ENCODE measurements at places on chromosomes 11 and 22.

- H3K36me3 ChIP-seq: no peaks in the 10 kb centered on the region
- no peaks in the 10 kb centered on the region for H3K4me1 ChIP-seq
- no peak overlapping the region for H3K27ac ChIP-seq
- DNase-seq: no peak
- H3K4me3 ChIP-seq: no peak overlapping the region
These were observed 42.0 kb upstream of the TENM4 start for GRCh38 chr11:79482800-79483199.

DNA sequence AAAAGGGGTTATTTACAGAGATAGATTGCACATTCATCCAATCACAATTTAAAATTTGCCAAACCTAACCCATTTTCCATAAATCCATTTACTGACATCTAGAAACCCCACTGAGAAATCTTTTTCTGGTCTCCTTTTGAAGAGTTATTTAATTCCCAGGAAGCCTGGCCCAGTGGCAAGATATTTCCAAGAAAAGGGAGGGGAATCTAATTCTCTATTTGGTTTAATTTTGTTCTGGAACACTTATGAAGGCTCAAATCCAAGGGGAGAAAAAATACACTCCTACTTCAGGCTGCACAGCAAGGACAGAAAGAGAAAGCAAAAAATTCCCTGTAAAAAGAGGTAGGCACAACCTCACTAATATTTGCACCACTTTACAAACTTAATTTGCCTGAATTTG, 88.2 kb upstream of the LDLRAD3 start:
- DNase-seq: no peak
- no peaks in the 10 kb centered on the region for H3K36me3 ChIP-seq
- no peaks in the 10 kb centered on the region for H3K27me3 ChIP-seq
- H3K27ac ChIP-seq: no peak overlapping the region
- no peaks in the 10 kb centered on the region for H3K4me1 ChIP-seq
- no peak overlapping the region for H3K4me3 ChIP-seq

DNA sequence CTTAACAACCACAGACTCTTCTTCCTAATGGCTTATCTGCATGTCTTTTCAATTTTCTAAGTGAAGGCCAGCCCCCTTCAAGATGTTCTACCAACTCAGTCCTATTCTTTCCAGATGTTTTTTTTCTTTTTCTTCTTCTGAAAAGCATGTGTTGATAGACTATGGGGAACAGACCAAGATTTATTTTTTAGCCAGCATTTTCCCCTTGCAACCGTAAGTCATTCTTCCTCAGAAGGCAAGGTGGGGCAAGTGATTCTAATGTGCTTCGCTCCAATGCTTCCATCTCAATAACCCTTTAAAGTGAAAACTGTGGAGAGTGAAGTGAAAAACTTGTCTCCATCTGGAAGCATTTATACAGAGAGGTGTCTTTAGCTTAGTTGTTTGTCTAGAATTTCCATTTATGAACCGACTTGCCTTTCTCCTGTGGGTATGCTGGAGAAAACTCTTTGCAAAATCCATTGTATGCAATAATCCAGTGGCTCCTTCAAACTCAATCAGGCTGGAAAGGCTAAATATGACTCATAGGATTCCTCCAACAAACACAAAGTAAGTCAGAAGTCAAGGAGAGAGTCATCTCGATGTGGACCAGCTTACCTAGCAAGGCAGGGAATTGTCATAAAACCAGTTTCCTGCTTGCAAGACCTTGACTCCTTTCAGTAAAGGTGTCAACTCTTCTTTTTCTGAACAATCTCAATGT, 83.7 kb downstream of the MAML2 start:
- H3K27me3 ChIP-seq: no peaks in the 10 kb centered on the region
- H3K4me1 ChIP-seq: peaks cover 20% of the 10 kb centered on the region
- peak overlapping the region; percentile 30 for H3K27ac ChIP-seq
- no peak overlapping the region for H3K4me3 ChIP-seq
- no peak for DNase-seq

- H3K27me3 ChIP-seq: peaks cover 27% of the 10 kb centered on the region
- no peaks in the 10 kb centered on the region for H3K36me3 ChIP-seq
- no peak overlapping the region for H3K4me3 ChIP-seq
- H3K27ac ChIP-seq: no peak overlapping the region
- no peak for DNase-seq
These were observed 16.8 kb downstream of the POU2F3 start for GRCh38 chr11:120256779-120257178.

GRCh38 chr11:62603072-62603408, 1.4 kb upstream of the MTA2 start:
- peaks cover 17% of the 10 kb centered on the region for H3K4me1 ChIP-seq
- no peaks in the 10 kb centered on the region for H3K36me3 ChIP-seq
- H3K4me3 ChIP-seq: peak overlapping the region; percentile 84

DNA sequence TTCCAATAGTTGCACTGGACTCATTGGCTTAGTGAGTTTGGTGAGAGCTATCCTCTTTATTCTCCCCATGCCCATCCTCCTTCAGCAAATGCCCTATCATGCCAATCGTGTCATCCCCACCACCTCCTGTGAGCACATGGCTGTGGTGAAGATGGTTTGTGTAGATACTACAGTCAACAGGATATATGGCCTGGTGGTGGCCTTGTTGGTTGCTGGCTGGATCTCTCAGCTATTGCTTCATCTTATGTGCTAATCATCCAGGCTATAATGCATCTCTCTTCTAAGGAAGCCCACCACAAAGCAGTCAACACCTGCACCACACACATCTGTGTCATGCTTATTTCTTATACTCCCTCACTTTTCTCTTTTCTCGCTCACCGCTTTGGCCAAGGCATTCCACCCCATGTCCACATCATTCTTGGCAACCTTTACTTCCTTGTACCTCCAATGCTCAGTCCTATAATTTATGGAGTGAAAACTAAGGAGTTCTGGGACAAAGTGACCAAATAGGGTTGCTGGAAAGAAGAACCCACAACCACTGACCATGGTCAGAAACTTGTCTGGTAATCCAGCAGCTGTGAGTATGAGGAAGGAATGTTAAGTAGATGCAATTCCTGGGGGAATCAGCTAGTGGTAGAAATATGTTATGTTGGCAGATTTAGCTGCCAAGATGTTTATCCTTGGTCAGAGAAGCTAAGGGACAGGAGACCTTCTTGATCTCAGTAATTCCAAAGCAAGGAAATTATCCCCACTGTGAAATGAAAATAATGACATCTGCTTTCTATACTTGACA, 16.3 kb upstream of the OR56B1 start:
- H3K27ac ChIP-seq: no peak overlapping the region
- no peaks in the 10 kb centered on the region for H3K4me1 ChIP-seq
- no peaks in the 10 kb centered on the region for H3K27me3 ChIP-seq

DNA sequence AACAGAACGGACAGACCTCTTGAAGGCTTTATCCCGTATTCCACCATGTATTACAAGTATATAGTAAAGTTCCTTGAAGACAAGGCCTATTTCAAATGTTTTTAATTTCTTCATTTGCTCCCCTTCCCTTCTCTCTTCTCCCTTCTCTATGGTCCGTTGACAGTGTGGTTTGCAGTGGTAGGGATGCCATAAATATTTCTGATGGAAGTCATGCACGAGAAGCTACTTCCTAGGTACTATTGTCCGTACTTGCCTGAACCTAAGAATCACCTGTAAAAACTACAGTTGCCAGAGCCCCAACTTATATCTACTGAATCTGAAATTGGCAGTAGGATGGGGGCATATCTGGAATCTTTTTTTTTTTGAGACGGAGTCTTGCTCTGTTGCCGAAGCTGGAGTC, 2.8 kb downstream of the PISD start:
- peaks cover 23% of the 10 kb centered on the region for H3K4me1 ChIP-seq
- H3K36me3 ChIP-seq: no peaks in the 10 kb centered on the region
- no peaks in the 10 kb centered on the region for H3K27me3 ChIP-seq
- H3K27ac ChIP-seq: no peak overlapping the region
- no peak for DNase-seq
- no peak overlapping the region for H3K4me3 ChIP-seq

DNA sequence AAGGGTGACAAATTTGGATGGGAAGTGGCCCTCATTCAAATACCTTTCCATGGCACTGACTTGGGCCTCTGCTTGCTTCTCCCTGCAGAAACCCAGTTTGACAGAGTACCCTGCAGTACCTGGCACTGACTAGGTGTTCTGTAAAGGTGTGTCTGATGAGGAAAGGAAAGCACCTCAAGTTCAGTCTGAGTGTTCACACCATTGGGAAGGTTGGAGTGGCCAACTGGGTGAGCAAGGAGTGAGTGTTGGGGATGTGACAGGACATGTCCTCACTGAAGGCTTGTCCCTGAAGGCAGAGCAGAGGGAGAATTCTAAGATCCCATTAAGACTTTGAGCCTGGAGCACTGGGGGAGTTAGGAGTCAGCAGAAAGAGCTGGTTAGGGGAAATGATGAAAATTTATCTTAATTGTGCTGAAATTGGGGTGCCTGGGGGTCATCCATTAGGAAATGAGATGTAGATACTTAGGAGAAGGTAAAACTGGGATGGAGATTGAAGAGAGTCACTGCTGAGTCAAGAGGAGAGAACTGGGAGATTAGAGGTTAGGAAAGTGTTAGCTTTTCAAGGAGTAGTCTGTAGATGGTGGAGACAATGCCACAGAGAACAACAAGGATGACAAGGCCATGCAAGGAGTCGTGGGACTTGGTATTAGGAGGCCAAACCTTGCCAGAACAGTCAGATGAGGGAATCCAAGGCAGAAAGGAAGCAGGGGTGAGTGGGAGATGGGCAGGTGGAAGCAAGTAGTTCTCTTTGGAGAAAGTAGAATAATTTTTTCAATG, 6.1 kb downstream of the SREBF2 start:
- peaks cover 18% of the 10 kb centered on the region for H3K4me1 ChIP-seq
- H3K4me3 ChIP-seq: no peak overlapping the region
- no peaks in the 10 kb centered on the region for H3K27me3 ChIP-seq
- H3K27ac ChIP-seq: peak overlapping the region; percentile 10
- DNase-seq: no peak
- no peaks in the 10 kb centered on the region for H3K36me3 ChIP-seq
